ENCODE measurements at places on chromosomes 16 and 17.

GRCh38 chr16:23293016-23293415 lies 9.1 kb upstream of the SCNN1B start:
- no peak for DNase-seq

GRCh38 chr16:84175350-84176081 lies 11.3 kb downstream of the TAF1C start:
- DNase-seq, result peak; percentile 53

GRCh38 chr16:71853413-71853812 lies 7.6 kb downstream of the ATXN1L start:
- DNase-seq, result no peak

GRCh38 chr17:61647047-61647446 lies 56.0 kb upstream of the NACA2 start:
- no peak for DNase-seq

- no peak for DNase-seq
Measured at GRCh38 chr17:49234509-49235080, 4.0 kb upstream of the PHOSPHO1 start.

- DNase-seq, result no peak
Measured at GRCh38 chr17:72763981-72764380, 328.5 kb downstream of the SLC39A11 start.

DNA sequence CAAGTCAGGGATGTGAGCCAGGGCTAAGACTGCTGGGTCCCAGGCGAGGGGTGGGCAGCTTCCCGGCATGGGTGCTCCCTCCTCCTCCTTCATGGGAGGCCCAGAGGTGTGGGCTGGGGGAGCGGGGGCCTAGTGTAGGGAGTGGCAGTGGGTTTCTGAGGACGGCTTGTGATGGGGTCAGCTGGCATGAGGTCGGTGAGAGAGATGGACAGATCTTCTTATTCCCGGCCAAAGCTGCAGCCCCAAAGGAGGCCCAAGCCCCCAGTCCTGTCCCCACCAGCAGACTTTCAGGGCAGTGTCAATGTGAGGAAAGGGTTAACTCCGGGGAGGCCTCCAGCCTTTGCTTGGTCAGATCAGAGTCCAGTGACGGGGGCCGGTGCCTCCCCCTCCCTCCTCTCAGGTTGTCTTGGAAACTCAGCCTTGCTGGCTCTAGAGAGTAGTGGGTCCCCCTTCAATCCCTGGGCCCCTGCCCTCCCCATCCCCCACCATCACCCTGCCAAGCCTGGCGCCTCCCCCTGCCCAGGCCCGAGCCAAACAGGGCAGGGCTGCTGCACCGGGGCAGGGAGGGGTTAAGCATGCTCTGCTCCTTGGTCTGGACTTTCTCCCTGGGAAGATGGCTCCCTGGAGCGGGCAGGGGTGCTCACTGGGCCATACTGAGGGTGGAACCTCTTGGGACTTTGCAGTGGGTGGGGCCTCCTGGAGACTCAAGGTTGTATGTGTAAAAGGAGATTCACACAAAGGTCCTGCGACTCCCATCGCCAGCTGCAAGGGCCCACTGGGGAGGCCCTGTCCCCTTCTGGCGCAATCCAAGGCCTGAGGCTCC lies 12.4 kb downstream of the NAT9 start:
- DNase-seq, result no peak

GRCh38 chr16:83906683-83907082 lies 7.8 kb downstream of the MLYCD start:
- DNase-seq, result no peak

- no peak for DNase-seq
Measured at GRCh38 chr17:76530095-76530723, 7.3 kb downstream of the CYGB start.

- no peak for DNase-seq
Measured at GRCh38 chr17:49082231-49082630, 50.3 kb upstream of the B4GALNT2 start.

DNA sequence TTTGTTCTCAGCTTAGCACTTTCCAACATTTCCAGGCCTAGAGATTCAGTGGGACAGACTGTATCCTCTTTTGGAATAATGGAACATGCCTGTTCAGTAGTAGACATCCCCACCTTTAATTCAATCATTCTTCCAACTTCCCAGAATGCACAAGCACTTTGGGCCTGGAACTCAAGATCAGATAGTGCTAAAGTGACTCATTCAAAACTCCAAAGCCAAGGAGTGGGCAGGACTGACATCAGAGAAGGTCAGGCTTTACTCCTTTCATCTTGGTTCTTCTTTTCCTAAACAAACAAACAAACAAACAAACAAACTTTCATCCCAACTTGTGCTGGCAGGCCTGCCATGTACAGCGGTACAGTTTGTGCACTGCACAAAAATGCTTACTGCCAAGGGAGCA lies 172.0 kb downstream of the AXIN2 start:
- no peak for DNase-seq

All from stimulated activated CD4-positive, alpha-beta T cell treated with anti-CD3 and anti-CD28 coated beads, Interleukin-1b, Interleukin-23, amount 100 ng/mL, for 4 hours (primary cell).